Sigmoid colon (tissue), 7 donors: ENCODE measurements at places on chromosomes 4 and X. TPM values are rescaled to one million over a fixed set of nuclear protein-coding genes. Genes with fewer than 3 reads are reported as not detected.

The CFAP47 gene
- total RNA-seq: 0.71 TPM

The MAGEA9B gene
- total RNA-seq: not detected

The CENPVL1 gene
- total RNA-seq: not detected

The MAGEB2 gene
- total RNA-seq: not detected

The MTMR8 gene
- 4.3 TPM for total RNA-seq

The OPHN1 gene
- 11.1 TPM for total RNA-seq

The TLR3 gene
- total RNA-seq: 8.2 TPM

The DCHS2 gene
- total RNA-seq: 13.6 TPM

The UNC5C gene
- 3.1 TPM for total RNA-seq

DNA sequence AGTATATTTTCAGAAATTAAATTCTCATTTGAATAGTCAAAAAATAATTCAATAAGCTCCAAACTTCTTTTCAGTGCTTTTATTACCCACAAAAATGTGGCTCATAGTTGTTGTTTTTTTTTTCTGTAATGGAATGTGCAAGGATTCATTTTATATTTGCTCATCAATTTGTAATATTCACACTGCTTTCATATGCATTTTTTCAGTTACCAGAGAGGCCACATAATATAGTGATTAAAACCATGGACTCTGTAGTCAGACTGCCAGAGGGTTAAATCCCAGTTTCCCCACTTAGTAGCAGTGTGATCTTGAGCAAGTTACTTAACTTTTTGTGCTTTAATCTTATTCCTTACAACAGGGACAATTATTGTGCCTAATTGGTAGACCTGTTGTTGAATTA is 64.5 kb downstream of the FAM9B start:
- DNase-seq: no peak

DNA sequence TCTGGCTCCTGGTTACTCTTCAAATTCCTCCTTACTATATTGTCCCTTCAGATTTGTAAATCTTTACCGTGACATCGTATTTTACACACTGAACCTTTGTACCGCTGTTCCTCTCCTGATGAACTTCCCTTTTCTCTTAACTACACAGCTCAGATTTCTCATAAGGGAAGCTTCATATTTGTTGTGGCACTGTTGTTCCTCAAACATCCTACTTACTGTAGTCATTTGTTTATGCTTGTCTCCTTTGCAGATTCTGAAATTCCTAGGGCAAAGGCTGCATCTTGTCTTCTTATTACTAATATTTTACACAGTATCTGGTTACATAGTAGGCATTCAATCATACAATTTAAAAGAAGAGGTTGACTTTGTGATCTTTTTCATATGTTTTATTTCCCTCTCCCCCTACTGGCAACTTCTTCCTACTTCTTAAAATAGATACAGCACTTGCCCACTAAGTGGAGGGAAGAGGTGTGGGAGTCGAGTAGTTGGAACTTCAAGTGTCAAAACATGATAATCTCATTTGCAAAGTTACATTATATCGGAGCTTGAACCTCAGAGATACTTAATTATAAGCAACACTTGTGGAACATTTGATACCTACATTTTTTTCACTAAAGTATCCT is 50.0 kb downstream of the TET2 start:
- no peak for DNase-seq

DNA sequence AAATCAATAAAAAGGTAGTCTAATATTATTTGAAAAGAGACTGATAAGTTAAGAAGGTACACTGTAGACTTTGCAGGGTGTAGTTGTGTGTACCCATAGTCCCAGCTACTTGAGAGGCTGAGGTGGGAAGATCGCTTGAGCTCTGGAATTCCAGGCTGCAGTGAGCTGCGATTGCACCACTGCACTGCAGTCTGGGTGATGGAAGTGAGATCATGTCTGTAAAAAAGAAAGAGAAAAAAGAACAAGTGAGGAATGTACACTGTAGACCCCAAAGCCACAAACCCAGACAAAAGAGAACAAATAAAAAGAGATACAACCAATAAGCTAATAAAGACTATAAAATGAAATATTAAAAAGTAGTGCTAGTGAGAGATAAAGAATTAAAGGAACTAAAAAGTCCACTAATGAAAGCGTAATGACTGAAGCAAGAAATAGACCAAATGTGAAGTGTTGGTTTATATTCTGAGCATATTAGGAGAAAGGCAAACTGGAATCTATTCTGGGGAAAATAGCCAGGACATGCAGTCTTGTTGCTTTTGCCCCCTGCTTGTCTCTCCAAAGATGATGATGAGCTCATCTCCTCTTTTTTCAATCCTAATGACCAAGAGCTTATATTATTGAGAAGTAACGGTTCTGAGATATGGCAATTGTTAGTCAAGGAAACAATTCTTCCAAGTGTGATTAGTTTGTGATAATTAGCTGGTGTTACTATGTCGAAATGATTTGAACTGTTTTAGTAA is 19.1 kb downstream of the GSX2 start:
- no peak for DNase-seq

- DNase-seq: no peak
Observed at GRCh38 chr4:89781321-89781720, 55.6 kb downstream of the SNCA start.

- DNase-seq: no peak
Observed at GRCh38 chr4:52956691-52957090, 94.6 kb downstream of the RASL11B start.

GRCh38 chr4:40525752-40526598 is 103.7 kb downstream of the RBM47 start:
- DNase-seq: no peak

DNA sequence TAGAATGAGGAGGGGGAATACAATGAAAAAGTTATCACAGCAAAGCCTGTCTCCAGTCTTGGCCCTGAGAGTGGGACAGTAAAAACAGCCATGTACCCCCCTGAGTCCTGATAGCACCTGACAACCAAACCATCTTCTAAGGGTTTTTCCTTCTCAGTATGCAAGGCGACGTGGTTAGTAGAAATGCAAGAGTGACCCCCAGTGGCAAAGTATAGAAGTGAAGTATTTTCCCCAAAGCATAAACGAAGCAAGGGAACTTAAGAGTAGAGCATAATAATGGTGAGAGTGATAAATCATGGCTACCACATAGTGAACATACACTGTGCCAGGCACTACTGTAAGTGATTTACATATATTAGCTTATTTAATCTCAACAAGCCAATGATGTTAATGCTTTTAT is 52.8 kb downstream of the FAM47C start:
- DNase-seq: no peak

DNA sequence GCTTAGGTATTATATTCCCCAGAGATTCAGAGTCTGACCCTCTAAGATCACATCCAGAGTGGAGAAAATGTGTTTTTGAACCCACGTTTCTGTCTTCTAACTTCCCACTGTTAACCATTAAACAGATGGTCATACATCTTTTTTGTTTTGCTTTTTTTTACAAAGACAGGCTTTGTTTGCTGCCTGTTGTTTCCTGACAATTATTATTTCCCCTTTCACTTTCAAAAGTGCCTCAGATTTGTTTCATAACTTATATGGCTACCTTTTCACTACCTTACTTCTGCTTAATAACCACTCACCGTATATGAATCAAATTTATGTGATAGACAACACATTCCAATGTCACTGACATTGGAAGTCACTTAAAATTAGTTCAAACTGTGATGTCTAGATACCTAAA is 142.2 kb downstream of the HS3ST1 start:
- DNase-seq: no peak

- no peak for DNase-seq
Observed at GRCh38 chr4:182604161-182604622, 313.0 kb downstream of the DCTD start.

GRCh38 chr4:113657586-113658233 is 103.8 kb downstream of the CAMK2D start:
- no peak for DNase-seq
